ENCODE measurements at places on chromosomes 7 and 10.

GRCh38 chr10:55019439-55019838 lies 218.4 kb upstream of the PCDH15 start:
- DNase-seq: no peak

DNA sequence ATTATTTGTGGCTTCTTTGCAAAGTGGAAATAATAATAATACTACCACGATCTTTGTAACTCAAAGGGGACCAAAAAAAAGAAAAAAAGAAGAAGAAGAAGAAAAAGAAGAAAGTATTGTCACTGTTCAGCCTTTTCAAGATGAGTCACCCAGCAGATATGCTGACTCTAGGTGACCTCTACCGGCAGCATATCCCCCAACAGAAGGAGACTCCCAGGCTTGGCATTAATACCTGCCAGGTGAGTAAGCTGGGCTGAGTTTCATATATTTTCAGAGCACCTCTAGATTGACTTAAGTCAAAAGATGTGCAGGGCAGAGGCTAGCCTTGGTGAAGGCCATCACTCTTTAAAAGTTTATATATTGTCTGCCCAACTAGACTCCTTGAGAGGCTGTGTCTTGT lies 30.4 kb upstream of the GPR26 start:
- DNase-seq: no peak

DNA sequence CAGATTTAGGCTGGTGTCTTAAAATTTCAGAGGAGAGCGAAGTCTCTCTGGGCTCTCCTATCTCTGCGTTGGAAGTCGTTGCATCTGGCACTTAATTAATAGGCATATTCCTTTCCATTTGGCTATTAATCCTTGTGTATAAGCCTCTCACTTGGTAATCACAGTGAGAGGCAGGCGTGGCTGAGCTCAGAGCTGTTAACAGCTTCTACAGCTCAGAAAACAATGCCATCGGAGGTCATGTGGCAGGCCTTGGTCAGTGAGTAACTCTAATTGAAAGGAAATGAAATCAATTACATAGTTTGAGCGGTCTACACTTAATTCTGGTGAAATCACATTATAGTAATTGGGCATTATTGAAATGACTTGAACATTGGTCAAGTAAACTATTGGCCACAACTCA lies 135.1 kb downstream of the DPY19L1 start:
- no peak for DNase-seq

GRCh38 chr7:41731493-41732435 lies 28.9 kb upstream of the INHBA start:
- DNase-seq: peak; percentile 57

- peak; percentile 6 for DNase-seq
These were observed 31.7 kb upstream of the RHOBTB1 start for GRCh38 chr10:60975716-60976115.

Measured in fibroblast of mammary gland (primary cell).